Adrenal gland (tissue), 19 donors: ENCODE measurements at places on chromosomes 4 and X. TPM values are rescaled to one million over a fixed set of nuclear protein-coding genes. Genes with fewer than 3 reads are reported as not detected.

DNA sequence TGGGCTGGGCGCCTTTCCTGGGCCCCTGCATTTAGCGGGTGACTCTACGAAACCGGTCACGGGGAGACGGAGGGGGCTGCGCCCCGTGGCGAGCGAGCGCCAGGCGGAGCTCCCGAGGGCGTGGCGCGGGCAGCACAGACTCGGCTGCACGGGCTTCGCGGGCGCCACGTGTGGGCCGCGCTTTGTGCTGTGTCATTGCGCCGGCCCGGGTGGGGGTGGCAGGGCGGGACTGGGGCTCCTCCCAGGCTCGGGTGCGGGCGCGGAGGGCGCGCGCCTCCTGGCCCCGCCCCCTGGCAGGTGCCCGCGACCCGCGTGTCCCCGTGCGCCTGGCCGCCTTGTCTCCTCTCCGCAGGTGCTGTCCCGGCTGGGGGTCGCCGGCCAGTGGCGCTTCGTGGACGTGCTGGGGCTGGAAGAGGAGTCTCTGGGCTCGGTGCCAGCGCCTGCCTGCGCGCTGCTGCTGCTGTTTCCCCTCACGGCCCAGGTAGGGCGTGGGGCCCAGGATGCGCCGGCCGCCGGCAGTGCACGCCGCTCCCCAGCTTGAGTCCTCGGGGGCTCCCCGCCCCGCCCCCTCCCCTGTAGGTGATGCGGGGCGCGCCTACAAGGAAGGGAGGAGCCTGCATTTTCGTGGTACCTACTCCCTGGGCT, 651 bp downstream of the UCHL1 start:
- peaks cover 12% of the 10 kb centered on the region for H3K4me1 ChIP-seq
- peaks cover 3% of the 10 kb centered on the region for H3K27me3 ChIP-seq
- no peaks in the 10 kb centered on the region for H3K36me3 ChIP-seq
- no peak overlapping the region for H3K4me3 ChIP-seq

The CT55 gene
- not detected for total RNA-seq

DNA sequence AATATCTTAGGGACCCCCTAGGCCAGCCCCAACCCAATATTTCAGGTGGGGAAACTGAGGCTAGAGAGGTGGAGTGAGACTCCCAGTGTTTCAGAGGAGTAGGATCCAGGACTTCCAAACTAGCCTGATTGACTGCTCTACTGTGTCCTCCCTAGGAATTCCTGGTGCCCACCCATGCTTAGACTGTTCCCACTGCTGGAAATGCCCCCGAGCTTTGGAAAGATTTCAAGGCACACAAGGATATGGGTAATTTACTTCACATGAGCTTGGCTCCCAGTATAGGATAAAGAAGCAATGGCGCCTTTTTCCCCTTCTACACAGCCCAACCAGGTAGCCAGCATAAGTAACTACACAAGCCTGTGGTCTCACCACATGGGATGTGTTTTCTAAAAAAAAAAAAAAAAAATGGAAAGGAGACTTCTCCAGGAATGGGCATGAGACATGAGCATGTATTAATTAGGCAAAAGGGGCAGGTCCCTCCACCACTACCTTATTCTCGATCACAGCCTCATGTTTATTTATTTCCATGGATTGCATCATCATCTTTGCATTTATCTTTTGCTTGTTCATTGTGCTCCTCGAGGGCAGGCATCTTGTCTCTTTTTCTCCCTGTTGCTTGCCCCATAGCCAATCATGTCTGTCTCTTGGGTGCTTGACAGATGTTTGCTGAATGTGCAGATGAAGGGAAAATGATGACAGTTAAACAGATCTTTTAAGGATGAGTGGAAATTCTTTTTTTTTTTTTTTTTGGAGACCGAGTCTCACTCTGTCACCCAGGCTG, 66.7 kb downstream of the DRD5 start:
- H3K36me3 ChIP-seq = no peaks in the 10 kb centered on the region
- H3K27ac ChIP-seq = no peak overlapping the region
- H3K4me1 ChIP-seq = no peaks in the 10 kb centered on the region
- no peak for DNase-seq
- no peaks in the 10 kb centered on the region for H3K27me3 ChIP-seq

DNA sequence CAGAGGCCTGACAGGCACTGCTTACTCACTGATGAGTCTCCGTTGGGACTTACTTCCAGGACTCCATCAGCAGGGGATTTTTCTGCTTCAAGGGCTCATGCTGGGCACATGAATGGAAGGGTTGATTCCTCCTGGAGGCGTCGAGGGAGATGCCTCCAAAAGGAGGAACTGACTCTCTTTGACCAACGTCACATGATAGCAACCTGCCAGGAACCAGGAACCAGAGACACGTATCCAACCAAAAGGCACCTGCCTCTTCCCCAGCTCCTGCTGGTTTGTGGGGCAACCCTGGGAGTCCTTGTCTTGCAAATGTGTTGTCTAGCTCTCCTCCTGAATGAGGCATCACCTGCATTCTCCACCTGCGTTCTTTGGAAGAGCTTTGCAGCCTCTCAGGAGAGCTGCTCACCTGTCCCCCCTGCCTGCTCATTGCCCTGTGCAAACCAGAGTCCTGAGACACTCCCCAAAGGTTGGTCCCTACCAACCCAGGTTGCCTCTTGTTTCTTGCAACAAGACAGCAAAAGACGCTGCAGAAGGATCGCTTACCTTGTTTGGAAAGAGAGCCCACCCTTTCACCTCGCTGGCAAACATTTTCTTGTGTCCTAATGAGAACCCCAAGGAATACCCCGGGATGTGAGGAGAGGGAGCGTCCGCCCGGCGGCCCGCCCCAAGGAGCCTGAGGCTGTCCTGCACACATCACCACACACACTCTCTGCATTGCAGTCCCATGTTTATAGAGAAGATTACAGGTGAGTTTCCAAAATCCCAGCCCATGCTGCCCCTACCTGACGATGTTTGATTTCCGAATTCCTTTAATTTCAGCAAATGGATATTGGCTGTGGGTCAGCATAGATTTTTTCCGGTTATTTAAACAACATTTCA, 30.5 kb upstream of the SHOX start:
- H3K27ac ChIP-seq = no peak overlapping the region
- H3K4me1 ChIP-seq = no peaks in the 10 kb centered on the region
- DNase-seq = no peak
- H3K36me3 ChIP-seq = no peaks in the 10 kb centered on the region
- H3K27me3 ChIP-seq = no peaks in the 10 kb centered on the region
- H3K4me3 ChIP-seq = no peak overlapping the region

The IL2RG gene
- total RNA-seq = 0.22 TPM

The HSD17B13 gene
- total RNA-seq = 0.32 TPM

The SLITRK4 gene
- total RNA-seq = 5.8 TPM
